Stimulated activated CD8-positive, alpha-beta memory T cell treated with anti-CD3 and anti-CD28 coated beads, Interleukin-7, amount 100 ng/mL, for 1 hour (primary cell): ENCODE measurements at places on chromosomes 12 and 14.

GRCh38 chr12:19830446-19830845, 391.2 kb downstream of the AEBP2 start:
- no peak for DNase-seq

DNA sequence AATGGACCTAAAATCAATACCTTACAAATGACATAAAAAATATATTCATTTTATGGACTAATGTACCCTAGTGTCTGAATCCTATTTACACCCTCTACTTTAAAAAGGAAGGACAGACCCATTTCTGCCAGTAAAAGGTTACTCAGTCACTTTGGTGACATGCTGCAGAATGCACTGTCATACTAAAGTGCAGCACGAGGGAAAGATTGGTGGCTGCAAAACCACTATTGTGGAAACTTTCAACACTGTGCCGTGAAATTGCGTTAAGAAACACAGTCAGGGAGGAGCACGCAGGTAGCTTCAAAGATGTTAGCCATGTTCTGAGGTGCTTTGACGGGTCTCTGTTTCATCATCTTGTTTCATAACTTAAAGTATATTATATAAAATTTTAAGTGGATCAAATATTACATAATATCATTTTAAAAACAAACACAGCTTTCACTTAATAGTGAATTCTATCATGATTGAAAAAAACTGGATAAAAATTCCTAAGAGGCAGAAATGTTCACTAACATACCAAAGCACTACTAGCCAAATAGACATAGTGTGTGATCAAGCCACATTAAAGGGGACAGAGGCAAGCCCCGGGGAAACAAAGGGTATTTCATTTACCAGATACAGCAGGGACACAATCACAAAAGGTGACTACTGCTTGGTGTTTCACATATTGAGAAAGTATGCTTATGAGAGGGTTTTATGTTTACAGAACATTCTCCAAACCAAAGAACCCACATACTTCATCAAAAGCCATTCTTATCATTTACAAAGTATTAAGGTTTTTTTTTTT, 330.8 kb upstream of the SOX5 start:
- no peak for DNase-seq

- no peak for DNase-seq
These were observed 22.0 kb upstream of the CDK17 start for GRCh38 chr12:96422192-96422591.

GRCh38 chr12:40819436-40820108, 127.3 kb downstream of the CNTN1 start:
- no peak for DNase-seq

- no peak for DNase-seq
These were observed 43.9 kb upstream of the RNASE1 start for GRCh38 chr14:20846560-20846959.

DNA sequence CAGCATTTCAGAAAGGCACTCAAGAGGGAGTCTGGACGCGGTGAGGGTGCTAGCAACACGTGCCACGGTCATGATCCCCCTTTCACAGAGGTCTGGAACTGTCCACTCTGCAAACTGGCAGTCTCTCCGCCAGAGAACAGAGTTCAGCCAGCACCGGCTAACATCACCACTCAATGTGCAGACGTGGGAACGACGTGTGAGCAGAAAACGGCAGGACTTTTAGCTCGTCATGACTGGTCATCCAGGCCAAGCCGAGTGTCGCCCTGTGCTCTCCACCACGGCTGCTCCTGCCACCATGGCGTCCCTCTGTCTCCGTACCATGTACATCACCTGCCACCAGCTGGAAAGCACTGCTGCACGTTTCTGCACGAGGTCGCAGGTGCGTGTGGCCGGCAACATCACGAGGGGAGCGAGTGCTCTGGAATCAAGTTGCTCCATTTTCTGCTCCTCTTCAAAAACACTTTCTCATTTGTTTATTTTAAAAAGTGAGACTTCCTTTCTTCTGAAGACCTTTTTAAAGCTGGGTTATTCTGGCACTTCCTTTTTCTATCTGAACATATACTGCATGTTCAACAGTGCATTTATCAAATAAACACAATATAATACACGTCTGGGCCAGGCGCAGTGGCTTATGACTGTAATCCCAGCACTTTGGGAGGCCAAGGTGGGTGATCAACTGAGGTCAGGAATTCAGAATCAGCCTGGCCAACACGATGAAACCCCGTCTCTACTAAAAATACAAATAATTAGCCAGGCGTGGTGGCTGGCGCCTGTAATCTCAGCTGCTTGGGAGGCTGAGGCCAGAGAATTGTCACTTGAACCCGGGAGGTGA, 28.0 kb downstream of the SLC15A4 start:
- no peak for DNase-seq

GRCh38 chr12:124332058-124332672, 37.3 kb downstream of the RFLNA start:
- no peak for DNase-seq

GRCh38 chr12:50365709-50366406, 30.6 kb downstream of the FAM186A start:
- DNase-seq = no peak

DNA sequence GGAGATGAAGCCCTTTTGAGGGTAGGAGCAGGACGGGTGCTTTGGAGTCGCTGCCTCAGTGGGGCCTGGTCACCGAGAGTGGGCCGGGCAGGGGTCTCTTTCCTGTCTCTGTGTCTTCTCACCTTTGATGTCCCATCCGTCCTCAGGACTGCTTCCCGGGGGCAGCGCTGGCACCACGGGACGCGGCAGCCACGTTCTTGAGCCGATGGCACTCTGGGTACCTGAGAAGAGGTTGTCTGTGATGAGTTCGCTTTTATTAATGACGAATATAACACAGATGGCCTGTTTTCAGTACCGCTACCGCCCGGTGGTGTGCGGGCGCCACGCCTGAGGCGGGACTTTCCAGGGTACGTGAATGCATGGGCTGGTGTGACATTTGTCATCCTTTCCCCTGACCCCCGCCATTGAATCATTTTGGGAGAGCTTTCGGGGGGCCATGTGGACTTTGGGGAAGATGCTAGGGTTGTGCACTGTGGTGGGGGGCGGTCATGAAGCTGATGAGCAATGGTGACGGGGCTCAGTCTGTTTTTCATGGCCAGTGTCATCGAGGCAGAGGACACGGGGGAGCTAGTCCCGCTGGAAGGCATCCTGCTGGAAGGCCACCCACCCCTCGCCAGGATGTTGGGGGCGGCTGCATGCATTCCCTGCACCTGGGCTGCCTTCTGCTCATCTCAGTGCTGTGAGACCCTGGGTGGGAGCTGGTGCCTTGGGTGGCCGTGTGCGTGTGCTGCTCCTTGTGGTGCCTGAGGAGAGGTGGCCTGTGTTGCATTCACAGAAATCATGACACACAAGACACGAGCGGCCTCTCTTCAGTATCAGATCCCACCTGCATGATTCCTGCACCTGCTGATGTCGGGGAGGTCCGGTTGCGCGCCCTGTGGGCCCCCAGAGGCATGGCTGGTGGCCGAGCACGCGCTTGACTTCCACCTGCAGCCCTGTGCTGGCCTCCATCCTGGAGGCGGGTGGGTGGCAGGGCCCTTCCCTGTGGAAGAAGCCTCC, 162.5 kb upstream of the RTL1 start:
- DNase-seq = no peak

- DNase-seq = no peak
These were observed 117.7 kb downstream of the PRKCH start for GRCh38 chr14:61438860-61439765.

DNA sequence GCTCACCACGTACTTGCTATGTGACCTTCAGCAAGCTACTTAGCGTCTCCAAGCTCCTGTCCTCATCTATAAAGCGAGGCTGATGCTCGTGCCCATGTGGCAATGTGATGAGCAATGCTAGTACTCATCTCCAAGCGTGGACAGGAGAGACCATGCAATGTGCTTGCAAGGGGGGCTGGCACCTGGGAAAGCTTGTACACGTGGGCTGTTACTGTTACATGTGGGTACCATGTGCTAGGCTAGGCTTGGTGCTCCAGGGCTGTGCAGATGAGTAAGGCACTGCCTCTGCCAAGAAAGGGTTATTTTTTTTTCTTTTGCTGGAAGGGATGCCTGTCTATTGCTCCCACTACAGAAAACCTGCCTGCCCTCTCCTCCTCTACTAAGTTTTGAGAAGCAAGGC, 46.6 kb downstream of the TSPAN11 start:
- DNase-seq = no peak

GRCh38 chr14:77830692-77831091, 30.8 kb downstream of the ADCK1 start:
- no peak for DNase-seq

GRCh38 chr12:68876461-68876860, 56.5 kb downstream of the CPM start:
- DNase-seq = no peak
